ENCODE measurements at places on chromosomes 2 and 18. TPM values are rescaled to one million over a fixed set of nuclear protein-coding genes. Genes with fewer than 3 reads are reported as not detected.

The RAD51AP2 gene
- not detected for total RNA-seq

The UGT1A10 gene
- 112 TPM for total RNA-seq

The TLX2 gene
- total RNA-seq, result not detected

The CPO gene
- total RNA-seq, result not detected

The HOXD3 gene
- total RNA-seq, result 9.5 TPM

The RGPD3 gene
- total RNA-seq, result 0.24 TPM

The ZC3H6 gene
- total RNA-seq, result 5.5 TPM

The UGT1A5 gene
- 3.7 TPM for total RNA-seq

The FAM136A gene
- total RNA-seq, result 37.4 TPM

The TUBB8B gene
- 0.34 TPM for total RNA-seq

The CD8B2 gene
- 0.06 TPM for total RNA-seq

The SPATA3 gene
- total RNA-seq, result not detected

The SPHKAP gene
- total RNA-seq, result 0.14 TPM

The VWA3B gene
- total RNA-seq, result 3.9 TPM

The ACVR1C gene
- 15.7 TPM for total RNA-seq

The SP140L gene
- total RNA-seq, result 23.4 TPM

The PLGLB1 gene
- total RNA-seq, result 1.6 TPM

The TEX51 gene
- not detected for total RNA-seq

The ANKRD44 gene
- total RNA-seq, result 14.6 TPM

The IL1R2 gene
- 81.1 TPM for total RNA-seq

The AQP12B gene
- 2.4 TPM for total RNA-seq

The ZNF804A gene
- total RNA-seq, result 0.06 TPM

The SF3B1 gene
- 193 TPM for total RNA-seq
